IPS DF 6.9 (cell line): ENCODE measurements at places on chromosomes 12 and 14.
A peak's percentile ranks its signal among the peaks of the same experiment; 100 is the strongest.

DNA sequence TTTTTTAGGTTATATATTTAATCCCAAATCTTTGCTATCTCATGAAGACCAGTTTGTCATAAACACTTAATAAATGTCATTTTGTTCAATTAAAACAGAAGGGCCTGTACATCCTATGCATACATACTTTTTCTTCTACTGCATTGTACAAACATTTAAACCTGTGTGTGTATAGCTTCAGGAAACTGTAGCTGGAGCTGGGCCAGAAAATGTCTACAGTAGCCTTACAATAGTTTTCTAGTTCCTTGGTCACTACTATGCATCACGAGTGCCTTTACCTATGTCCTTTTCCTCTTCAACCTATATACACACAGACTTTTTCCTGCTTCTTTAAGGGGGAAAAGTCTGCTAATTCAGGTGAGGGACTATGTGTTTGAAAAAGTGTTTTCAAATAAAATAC, 302.8 kb downstream of the PAWR start:
- H3K27me3 ChIP-seq, result no peaks in the 10 kb centered on the region
- no peaks in the 10 kb centered on the region for H3K4me1 ChIP-seq
- no peaks in the 10 kb centered on the region for H3K36me3 ChIP-seq
- no peak for DNase-seq
- no peak overlapping the region for H3K27ac ChIP-seq

DNA sequence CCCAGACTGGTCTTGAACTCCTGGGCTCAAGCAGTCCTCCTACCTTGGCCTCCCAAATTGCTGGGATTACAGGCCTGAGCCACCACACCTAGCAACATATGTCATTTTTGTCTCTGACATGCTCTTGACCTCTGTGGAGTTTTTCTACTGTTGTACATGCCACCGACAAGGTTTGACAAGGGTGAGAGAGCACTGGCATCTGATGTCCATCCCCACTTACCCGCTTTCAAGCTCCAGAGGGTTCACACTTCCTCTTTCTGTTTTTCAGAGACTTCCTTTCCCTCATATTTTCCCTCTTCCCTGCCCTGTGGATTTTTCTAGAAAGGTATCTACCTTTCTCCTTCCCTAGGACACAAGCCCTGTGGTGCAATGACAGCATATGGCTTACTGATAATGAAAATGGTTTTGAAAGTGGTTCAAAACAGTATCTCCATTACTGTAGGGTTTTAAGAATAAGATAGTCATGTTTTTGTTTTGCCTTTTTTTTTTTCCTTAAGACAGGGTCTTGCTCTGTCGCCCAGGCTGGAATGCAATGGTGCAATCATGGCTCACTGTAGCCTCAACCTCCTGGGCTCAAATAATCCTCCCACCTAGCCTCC, 27.7 kb upstream of the PLEKHG3 start:
- H3K27me3 ChIP-seq, result no peaks in the 10 kb centered on the region
- no peak for DNase-seq

- no peak for DNase-seq
- H3K27ac ChIP-seq, result no peak overlapping the region
- no peaks in the 10 kb centered on the region for H3K27me3 ChIP-seq
- no peak overlapping the region for H3K4me3 ChIP-seq
- H3K4me1 ChIP-seq, result no peaks in the 10 kb centered on the region
Observed at GRCh38 chr12:100741084-100741711, 53.4 kb upstream of the ANO4 start.

DNA sequence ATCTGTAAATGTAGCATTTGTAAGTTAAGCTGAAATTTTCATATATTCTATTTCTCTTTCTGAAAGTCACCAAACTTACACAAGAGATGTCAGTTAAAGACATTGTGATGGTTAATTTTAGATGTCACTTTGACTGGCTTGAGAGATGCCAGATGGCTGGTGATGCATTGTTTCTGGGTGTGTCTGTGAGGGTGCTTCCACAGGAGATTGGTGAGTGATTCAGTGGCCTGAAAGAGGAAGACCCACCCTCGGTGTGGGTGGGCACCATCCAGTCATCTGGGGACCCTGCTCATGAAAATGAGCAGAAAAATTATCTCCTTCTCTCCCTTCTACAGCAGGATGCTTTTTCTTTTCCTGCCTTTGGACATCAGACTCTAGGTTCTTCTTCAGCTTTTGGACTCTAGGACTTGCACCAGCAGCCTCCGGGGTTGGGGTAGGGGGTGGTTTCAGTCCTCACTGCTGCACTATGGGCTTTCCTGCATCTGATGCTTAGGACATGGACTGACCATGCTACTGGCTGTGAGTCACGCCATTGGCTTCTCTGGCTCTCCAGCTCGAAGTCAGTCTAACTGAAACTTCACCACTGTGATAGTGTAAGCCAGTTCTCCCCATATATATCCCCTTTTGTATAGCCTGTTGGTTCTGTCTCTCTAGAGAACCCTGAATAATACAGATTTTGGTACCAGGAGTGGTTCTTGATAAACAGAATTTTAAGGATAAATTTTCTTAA, 20.9 kb downstream of the PDE6H start:
- H3K27ac ChIP-seq, result no peak overlapping the region
- no peaks in the 10 kb centered on the region for H3K27me3 ChIP-seq
- DNase-seq, result no peak
- no peaks in the 10 kb centered on the region for H3K36me3 ChIP-seq

- no peak for DNase-seq
- H3K27me3 ChIP-seq, result no peaks in the 10 kb centered on the region
- H3K4me3 ChIP-seq, result no peak overlapping the region
- no peaks in the 10 kb centered on the region for H3K36me3 ChIP-seq
Observed at GRCh38 chr14:86779416-86779815, 1213.6 kb downstream of the GALC start.

DNA sequence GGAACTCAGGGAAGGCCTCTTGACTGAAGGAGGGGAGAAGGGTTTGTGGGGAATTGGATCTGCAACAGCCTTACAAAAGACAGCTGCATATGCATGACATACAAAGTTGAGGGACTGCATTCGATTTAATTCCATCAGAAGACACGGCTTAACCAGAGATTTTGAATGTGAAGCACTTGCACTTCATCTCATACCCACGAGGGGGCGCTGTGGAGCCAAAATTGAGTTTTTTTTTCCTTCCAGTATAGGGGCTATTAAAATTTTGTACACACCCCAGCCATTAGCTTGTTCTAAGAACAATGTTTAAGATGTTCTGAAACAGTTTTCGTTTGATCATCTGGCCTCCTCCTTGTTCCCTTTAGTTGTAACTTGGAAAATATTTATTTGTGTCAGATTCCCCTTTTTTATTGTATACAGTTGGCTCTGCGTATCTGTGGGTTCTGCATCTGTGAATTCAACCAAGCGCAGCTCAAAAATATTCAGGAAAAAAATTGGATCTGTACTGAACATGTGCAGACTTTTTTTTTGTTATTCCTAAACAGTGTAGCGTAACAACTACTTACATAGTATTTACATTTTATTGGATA, 1.6 kb downstream of the SUDS3 start:
- no peaks in the 10 kb centered on the region for H3K4me1 ChIP-seq
- H3K27me3 ChIP-seq, result no peaks in the 10 kb centered on the region
- no peak overlapping the region for H3K27ac ChIP-seq
- H3K4me3 ChIP-seq, result peak overlapping the region; percentile 98; the same call in 1 of the 2 replicates
- peaks cover 3% of the 10 kb centered on the region; the same call in 1 of the 2 replicates for H3K36me3 ChIP-seq

DNA sequence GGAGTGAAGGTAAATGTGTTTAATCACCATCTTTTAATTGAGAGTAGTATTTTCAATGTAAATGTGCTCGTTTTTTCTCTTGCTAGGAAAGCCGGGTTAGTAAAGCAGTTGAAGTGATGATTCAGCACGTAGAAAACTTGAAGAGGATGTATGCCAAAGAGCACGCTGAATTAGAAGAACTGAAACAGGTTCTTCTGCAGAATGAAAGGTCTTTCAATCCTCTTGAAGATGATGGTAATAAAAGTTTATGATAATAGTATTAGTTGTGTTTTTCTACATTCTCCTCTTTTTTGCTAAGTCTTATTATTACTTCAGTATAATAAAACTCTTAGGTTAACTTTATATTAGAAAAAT, 93.9 kb downstream of the DNAI7 start:
- H3K4me1 ChIP-seq, result no peaks in the 10 kb centered on the region
- H3K27ac ChIP-seq, result no peak overlapping the region
- DNase-seq, result no peak
- H3K4me3 ChIP-seq, result no peak overlapping the region

GRCh38 chr14:94750371-94750770, 19.5 kb downstream of the GSC start:
- H3K4me1 ChIP-seq, result no peaks in the 10 kb centered on the region
- H3K4me3 ChIP-seq, result no peak overlapping the region
- H3K27ac ChIP-seq, result no peak overlapping the region
- no peaks in the 10 kb centered on the region for H3K27me3 ChIP-seq
- no peak for DNase-seq

DNA sequence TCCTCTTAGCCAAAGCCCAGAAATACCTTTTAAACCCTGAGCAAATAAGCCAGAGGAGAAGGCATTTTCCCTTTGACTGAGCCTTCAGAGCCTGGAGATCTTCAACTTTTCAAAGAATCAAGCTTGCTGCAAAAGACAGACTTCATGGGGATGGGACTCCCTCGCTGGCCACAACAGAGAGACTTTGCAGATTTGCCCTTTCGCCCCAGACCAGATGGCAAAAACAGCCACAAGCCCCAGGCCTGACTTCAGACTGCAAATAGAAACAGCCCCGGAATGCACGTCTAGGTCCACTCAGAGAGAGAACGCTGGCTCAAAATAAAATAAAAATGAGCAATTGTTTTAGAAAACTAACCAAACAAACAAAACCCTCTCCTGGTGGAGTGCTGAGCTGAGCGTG, 114.6 kb upstream of the MED13L start:
- H3K27me3 ChIP-seq, result no peaks in the 10 kb centered on the region; the same call in 1 of the 2 replicates
- no peaks in the 10 kb centered on the region for H3K36me3 ChIP-seq
- no peak overlapping the region for H3K27ac ChIP-seq
- no peak overlapping the region for H3K4me3 ChIP-seq

DNA sequence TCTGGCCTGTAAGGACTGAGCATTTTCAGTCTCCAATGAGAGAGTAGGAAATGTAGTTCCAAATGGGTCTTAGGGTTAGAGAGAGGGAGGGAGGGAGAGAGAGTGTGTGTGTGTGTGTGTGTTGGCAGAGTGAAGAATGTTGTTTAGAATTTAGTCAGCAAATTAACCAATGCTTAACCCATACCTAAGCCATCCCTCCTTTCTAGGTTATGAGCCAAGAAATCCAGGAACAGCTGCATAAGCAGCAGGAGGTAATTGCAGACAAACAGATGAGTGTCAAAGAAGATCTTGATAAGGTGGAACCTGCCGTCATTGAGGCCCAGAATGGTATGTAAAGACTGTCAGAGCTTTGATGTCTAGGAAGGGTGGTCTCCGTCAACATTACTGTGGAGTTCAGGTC, 56.9 kb downstream of the HSP90AA1 start:
- H3K27me3 ChIP-seq, result no peaks in the 10 kb centered on the region
- no peaks in the 10 kb centered on the region for H3K4me1 ChIP-seq
- DNase-seq, result no peak
- peaks cover 54% of the 10 kb centered on the region for H3K36me3 ChIP-seq

GRCh38 chr14:49930720-49931119, 37.8 kb downstream of the ARF6 start:
- H3K4me1 ChIP-seq, result no peaks in the 10 kb centered on the region
- no peaks in the 10 kb centered on the region for H3K27me3 ChIP-seq
- no peaks in the 10 kb centered on the region for H3K36me3 ChIP-seq
- H3K27ac ChIP-seq, result no peak overlapping the region
- H3K4me3 ChIP-seq, result no peak overlapping the region

DNA sequence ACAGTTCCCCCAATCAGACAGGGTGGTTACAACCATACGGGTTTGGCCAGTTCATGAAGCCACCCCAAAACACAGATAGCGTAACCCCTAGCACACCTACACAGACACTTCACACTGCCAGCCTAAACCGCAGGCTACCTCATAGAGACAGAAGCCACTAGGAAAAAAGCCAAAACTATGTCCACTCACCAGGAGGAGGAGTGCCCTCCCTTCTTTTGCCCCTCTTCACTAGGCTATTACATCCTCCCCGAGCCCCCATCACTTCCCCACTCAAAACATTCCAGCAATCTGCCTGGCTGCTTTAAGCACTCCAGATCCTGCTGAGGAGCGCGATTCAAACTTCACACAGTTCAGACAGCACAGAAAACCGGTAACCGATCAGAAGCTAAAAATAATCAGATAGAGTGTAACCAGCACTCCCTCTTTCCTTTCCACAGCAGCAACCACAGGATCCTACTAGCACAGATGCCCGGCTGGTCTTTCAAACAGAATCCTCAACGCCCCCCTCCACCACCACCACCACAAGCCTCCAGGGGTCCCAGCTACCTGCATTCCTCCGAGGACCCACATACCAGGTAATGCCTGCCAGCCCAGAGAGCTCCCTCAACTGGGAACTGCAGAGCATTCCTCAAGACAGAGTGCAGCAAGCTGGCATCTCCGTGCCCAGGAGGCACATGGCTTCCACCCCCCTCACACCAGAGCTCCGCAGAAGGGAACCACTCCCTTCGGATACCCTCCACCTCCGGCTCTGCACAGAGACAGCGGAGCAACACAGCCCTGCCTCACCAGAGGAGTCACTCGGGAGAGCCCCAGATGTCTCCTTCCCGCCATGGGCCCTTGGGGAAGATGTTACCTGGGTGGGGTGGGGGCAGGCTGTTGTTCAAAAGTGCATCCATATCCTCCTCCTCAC, 1.5 kb downstream of the CHD4 start:
- H3K36me3 ChIP-seq, result peaks cover 18% of the 10 kb centered on the region
- DNase-seq, result no peak
- H3K4me1 ChIP-seq, result no peaks in the 10 kb centered on the region; the same call in none of the 2 replicates
- peak overlapping the region; percentile 80 for H3K4me3 ChIP-seq

DNA sequence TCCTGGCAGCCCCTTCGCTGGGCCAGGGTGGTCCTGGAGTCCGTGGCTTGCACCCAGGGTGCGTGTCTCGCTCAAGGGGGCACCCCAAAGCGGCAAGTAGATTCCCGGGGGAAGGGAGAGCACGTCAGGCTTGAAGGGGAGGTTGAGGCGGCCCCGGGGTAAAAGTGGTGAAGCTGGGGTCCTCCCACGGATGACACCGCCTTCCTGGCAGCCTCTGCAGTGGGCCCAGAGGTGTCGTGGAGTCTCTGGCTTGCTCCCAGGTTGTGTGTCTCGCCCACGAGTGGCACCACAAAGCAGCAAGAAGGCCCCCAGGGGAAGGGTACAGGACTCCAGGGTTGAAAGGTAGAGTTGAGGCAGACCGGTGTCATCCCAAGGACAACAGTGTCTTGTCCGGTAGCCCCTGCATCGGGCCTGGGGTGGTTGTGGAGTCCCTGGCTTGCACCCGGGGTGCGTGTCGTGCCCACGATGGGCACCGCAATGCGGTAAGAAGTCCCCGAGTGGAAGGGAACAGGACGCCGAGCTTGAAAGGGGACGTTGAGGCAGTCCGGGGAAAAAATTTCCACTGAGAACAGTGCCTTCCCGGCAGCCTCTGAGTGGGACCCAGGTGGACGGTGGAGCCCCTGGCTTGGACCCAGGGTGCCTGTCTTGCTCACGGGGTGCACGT, 158.0 kb upstream of the ALG10B start:
- no peak for DNase-seq
- no peak overlapping the region for H3K4me3 ChIP-seq
- no peaks in the 10 kb centered on the region; the same call in 1 of the 2 replicates for H3K36me3 ChIP-seq
- no peaks in the 10 kb centered on the region for H3K27me3 ChIP-seq
- H3K27ac ChIP-seq, result no peak overlapping the region
- no peaks in the 10 kb centered on the region for H3K4me1 ChIP-seq
